ENCODE measurements at places on chromosomes 7 and 10.

DNA sequence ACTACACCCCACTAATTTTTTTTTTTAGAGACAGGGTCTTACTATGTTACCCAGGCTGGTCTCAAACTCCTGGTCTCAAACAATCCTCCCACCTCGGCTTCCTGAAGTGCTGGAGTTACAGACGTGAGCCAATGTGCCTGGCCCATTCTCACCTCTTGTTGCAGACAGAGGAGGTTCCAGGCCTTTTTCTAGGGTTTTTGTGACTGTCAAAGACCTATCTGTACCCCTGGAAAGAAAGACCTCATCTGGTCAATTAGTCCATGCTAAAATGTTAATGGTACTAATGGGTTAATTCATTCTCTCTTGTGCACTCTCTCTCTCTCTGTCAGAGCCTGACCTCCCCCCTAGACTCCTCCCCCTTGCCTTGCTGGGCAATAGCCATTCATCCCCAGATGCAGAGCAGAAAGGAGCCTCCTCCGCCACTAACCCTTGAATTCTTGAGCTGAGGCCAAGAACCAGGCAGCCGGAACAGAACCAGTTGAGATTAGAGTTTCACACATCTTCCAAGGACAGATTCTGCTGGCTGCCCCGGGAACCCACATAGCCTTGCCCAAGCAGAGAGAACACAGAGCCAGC, 209.7 kb downstream of the SKIDA1 start:
- DNase-seq: peak; percentile 93

DNA sequence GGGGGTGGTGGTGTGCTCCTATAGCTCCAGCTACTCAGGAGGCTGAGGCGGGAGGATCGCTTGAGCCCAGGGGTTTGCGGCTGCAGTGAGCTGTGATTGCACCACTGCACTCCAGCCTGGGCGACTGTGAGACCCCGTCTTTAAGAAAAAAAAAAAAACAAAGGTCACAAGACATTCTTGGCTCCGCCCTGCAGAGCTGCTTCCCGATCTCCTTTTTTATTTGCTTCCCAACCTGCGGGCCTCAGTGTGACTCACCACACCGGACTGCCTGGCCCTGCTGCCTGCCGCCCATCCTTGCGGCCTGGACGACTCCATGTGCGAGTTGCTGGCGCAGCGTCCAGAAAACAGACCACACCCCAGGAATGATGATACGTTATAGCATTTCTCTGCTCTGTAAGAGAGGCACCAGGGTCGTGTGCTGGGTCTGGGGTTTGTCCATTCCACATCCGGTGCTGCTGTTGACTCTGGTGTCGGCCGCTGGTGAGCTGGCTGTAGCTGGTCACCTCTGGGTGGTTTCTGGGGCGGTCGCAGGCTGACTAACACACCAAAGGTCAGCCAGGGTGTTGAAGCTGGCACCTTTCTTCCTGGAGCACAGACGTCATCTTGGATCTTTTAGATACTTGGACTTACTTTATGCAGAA, 123.6 kb downstream of the TCF7L2 start:
- peak; percentile 99 for DNase-seq

- no peak for DNase-seq
These were observed 214.7 kb downstream of the FRMD4A start for GRCh38 chr10:14116021-14116420.

GRCh38 chr10:16950656-16951601, 133.7 kb upstream of the RSU1 start:
- peak; percentile 77 for DNase-seq

Measured in EL (cell line).